ENCODE measurements at places on chromosomes 1 and 21.

DNA sequence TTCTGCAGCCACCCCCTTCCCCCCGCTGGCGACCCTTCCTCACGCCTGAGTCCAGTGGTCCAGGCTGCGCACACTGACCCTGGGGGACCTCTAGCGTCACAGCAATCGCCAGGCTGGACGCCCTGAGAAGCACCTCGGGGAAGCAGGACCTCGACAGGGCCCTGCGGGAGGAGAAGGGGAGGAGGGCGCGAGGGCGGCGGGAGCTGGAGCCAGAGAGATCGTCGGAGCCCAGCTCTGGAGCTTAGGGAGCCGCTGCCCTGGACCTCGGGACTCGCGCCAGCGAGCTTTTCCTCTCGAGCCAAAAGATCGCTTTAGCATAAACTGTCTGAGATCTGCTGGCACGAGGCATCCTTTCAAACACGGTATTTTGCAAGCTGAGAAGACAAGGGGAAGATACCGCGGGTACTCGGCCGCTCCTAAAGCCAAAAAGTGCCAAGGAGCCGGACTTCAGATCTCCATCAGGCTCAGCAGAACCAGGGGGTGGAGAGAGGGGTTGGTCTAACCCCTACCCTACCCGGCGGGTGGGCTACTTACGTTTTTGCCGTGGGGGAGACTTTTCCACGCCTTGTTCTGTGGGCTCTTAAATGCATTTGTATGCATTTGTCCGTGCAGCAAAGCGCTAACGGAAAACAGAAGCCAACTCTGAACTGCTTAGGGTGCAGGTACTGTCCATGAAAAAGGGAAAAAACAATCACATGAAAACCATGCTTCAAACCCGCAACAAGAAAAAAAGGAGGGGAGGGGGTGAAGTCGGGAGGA, 586 bp downstream of the COL24A1 start:
- no peak for DNase-seq

GRCh38 chr21:41926117-41926806, 27.6 kb downstream of the C2CD2 start:
- no peak for DNase-seq

- peak; percentile 79 for DNase-seq
These were observed 24.7 kb downstream of the CDK18 start for GRCh38 chr1:205528887-205529825.

DNA sequence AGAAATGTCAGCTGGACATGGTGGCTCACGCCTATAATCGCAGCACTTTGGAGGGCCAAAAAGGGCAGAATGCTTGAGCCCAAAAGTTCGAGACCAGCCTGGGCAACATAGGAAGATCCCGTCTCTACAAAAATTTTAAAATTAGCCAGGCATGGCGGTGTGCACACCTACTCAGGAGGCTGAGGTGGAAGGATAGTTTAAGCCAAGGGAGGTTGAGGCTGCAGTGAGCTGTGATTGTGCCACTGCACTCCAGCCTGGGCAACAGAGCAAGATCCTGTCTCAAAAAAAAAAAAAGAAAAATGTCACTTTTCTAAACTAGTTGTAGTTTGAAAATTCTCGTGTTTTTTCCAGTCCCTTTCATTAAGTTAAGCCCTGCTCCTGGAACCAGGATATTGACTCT, 9.1 kb downstream of the CLSTN1 start:
- no peak for DNase-seq

DNA sequence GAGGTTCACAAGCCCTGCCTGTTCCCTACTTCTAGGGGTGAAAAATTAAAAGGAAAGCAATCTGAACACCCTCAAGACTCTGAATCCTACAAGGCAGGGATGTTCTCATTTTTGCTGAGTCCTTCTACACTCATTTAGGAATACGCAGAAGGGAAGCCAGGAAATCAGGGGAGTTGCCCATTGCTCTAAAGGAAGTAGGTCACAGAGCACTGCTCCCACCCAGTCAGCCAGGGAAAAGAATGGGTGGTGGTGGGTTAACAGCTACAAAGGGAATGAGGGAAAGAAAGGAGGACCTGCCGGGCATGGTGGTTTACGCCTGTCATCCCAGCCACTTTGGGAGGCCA, 2.4 kb upstream of the CTTNBP2NL start:
- no peak for DNase-seq

DNA sequence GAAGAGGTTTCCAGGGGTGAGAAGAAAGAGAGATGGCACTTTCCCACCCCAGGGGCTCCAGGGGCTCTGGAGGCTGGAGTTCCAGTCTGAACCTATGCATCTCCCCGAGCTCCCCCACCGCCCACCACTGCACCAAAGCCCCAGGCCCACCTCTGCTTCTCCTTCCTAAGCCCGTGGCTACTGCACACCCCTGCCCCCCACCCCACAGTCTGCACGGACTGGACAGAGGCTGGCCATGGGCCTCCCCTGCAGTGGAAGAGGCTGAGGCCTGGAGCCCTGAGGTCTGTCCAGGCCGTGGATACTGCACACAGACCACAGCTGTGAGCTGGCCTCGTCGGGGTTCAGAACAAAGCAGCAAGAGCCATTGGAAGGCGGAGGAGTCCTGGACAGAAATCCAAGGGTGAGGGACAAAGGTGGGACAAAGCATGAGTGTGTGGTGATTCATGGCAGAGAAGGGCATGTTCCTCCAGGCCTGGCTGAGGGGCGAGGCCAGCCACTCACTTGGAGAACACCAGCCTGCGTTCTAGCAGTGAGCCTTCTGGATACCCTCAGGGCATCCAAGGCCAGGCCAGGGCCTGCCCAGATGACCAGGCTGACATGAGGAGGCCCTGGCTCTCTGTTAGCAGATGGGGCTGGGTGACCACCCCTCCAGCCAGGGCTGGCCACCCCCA, 244.8 kb upstream of the VAMP3 start:
- DNase-seq: no peak

DNA sequence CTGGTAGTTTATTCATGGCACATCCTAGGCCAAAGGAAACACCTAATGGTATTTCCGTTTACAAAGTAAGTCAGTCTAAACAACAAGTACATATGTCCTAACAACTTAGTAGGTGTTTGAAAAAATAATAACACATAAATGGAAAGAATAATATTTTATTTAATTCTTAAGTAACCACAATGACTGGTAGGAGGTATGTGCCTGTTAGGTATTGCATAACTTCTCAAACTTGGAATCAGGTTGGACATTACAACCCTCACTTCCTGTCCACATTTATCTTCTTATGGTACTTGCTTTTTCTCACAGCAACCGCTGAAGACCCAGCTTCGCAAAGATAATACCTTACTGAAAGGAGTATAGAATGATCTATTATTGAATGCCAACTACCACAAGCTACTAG, 64.2 kb downstream of the VPS13D start:
- DNase-seq: no peak

GRCh38 chr1:114668784-114669561, 876 bp downstream of the DENND2C start:
- no peak for DNase-seq

DNA sequence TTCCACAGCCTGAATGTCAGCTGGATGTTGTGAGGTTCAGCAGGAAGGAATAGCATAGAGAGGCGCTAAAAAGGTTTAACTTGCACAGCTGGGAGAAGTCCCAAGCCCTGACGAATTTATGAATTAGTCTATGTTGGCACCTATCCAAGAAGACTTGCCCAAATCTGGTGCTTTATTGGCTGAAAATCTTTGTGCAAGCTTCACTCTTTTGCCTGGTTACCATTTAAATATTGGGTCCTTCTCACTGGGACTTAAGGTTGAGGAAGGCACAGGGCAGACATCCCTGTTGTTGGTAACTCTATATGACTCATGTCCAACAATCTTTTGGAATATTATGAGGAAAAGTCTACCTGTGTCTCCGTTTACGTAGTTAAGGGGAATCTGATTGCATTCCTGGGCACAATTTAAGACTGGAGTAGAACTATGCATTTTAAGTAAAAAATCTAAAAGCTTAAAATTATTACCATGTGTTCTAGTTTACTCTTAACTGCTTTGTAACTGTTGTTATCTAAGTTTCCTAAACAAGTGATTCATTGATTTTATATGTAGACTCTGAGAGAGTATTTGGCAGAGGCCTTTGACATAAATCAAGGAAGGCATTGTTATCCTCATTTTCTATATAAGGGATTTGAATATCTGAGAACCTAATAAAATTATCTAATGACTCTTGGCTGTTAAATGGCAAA, 181.7 kb upstream of the DPYD start:
- DNase-seq: no peak

GRCh38 chr1:199205740-199206441, 567.1 kb downstream of the PTPRC start:
- no peak for DNase-seq

GRCh38 chr1:227942021-227942715, 5.6 kb downstream of the WNT9A start:
- no peak for DNase-seq

- no peak for DNase-seq
These were observed 52.0 kb downstream of the KIF21B start for GRCh38 chr1:200971428-200971903.

GRCh38 chr21:32007456-32007855, 134.6 kb downstream of the HUNK start:
- no peak for DNase-seq

DNA sequence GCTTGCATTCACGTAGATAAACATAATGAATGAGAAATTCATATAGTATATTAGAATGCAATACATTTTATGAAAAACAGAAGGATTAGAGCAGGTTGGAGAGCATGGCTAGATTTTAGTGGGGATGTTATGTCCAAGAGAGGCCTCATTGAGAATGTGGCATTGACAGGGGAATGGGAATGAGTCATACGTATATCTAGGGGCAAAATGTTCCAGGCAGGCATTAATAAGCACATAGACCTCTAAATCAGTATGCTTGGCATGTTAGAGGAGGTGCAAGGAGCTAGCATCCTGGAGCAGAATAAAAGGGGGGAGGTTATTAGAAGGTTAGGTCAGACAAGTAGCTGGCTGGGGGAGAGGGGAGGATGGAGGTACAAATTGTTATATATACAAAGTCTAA, 93.0 kb downstream of the USH2A start:
- DNase-seq: no peak

DNA sequence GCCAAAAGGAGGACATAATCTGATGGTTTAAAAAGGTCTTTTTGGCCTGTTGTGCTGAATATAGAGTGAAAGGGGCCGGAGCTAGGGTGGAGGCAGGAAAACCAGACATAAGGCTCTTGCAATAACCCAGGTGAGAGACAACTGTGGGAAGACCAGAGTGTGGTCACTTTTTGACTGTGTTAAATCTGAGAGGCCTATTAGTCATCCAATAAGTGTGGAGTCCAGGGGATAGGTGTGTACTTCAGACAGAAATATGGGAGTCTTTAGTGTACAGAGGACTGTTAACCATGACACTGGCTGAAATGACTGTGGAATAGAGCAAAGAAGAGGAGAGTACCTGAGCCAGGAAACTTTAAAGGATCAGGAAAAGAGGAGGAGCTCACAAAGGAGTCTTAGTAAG, 89.3 kb downstream of the VAV3 start:
- DNase-seq: no peak

DNA sequence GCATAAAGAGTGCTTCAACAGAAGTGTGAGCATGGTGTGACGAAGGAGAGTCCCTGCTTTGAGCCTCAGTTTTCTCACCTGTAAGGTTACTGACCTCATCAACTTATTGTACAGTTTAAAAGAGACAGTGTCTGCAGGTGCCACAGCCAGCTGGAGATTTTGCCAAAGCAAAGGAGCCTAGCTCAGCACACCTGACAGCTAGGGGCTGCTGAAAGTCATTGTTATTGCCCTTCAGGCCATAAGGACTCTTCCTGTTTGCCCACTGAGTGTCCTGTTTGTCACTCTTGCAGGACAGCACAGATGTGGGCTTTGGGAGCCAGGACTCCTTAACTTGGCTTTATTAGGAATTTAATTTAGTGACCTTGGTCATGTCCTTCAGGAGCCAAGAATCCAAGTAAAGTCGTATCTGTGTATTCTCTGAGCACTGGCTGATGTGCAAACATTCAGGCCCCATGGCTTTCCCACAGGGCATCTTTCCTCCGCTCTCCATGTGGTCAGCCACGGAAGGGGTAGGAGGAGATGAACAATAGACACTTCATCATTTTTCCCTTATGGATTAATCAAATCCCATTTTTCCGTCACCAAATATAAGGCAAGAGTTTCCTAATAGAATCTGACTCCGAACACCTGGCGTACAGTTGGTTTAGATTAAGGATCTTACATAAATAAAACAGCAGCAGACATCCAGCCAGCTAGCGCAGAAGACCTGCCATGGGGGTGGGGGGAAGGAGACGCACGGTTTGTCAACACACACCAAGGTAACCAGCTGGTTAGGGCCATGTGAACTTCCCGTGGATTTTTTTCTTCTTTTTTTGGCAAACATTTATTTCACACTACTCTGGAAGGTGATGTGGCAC, 43.1 kb upstream of the KANK4 start:
- DNase-seq: no peak

- DNase-seq: peak; percentile 62
These were observed 476 bp downstream of the BATF3 start for GRCh38 chr1:212699104-212699624.

- peak; percentile 54 for DNase-seq
These were observed 82.0 kb downstream of the TGFBR3 start for GRCh38 chr1:91803847-91804545.

DNA sequence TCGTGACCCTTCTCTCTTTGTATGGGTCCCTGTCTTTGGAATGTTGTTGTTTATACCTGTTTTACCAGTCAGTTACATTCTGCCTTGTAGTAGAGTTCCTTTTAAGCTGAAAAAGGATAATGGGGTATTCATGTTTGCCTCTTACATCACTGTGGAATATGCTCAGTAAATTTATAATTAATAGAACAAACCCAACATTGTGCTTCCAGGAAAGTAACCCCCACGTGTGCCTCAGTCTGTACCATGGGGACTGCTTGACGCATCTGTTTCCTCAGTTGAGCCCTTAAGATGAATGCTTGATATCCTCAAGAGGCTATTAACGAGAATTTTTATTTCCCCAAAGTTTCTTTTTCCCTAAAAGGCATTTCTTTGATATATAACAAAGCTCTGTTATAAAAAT, 73.4 kb downstream of the ST6GALNAC3 start:
- no peak for DNase-seq

DNA sequence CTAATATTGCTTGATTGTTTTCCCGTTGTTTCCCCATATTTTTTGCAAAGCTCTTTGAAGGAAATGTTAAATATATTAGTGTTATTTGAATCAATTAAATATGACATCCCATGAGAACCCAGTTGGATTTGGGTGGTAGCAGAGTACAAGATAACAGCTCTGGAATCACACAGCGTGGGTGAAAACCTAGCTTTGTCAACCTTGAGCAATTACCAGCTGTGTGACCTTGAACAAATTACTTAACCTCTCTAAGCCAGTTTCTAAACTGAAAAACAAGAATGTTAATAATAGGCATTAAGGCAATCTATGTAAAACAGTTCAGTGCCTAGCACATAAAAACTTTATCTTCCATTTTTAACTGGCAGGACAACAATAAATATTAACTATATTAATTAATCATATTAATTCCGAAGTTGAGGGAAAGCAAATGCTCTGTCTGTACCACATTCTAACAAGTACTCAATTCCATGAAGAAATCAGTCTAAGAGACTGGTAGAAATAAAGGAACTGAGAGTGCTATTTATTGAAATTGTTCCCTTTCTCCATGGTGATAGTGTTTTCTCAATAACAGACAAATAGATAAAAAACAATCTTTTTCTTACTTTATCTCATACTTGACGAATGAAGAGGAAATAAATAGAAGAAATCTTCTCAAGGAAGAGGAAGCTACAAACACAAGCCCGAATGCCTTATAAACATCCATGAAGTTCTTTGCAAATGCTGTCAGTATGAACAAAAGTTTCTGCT, 27.0 kb downstream of the DNASE2B start:
- DNase-seq: no peak

- DNase-seq: no peak
These were observed 23.9 kb upstream of the RPTN start for GRCh38 chr1:152182944-152183361.

- no peak for DNase-seq
These were observed 126.6 kb upstream of the CACNA1E start for GRCh38 chr1:181356505-181357340.

All from activated T-cell treated with anti-CD3 and anti-CD28 coated beads for 48 hours (primary cell).